Peyer's patch (tissue), 4 donors: ENCODE measurements at places on chromosomes 2 and 18.

- DNase-seq, result no peak
These were observed 12.3 kb upstream of the SETBP1 start for GRCh38 chr18:44668270-44668975.

DNA sequence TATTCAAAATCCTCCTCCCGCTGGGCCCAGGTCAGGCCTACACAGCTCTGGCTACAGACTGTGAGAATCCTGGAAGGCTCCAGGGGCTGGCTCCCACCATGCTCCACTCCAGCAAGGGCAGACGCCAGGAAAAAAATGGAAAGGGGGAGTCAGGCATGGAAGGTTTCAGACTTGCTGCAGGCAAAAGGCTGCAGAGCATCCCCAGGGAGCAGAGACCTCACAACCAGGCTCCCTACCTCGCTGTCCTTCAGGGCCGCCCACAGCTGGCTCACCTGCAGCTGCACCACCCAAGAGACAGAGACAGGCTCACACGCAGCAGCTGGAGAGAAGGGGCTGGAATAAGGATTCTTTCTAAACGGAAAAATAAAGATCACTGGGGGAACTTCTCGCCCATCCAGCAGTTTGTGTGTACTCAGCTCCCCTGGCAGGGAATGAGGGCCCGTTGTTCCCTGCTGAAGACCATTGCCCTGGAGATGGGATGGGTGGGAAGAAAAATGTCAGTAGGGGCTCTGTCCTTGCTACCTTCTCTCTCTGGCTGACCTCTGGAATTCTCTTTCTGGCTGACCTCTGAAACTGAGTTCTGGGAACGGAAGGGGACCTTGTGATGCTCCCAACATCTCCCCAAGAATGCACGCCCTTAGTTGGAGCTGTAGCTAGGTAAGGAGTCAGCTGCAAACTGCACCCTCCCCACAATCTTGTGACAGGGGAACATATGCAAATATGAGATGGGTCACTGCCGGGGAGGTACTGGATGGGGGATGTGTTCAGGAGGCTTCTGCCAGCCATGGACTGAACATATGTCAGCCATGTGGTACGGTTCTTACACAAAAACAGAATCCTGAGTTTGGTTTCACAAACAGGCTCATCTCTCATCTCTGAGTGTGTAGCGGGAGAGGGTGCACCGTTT is 34.5 kb downstream of the BCL2 start:
- DNase-seq, result no peak

GRCh38 chr2:134127496-134127895 is 126.4 kb upstream of the MGAT5 start:
- peak; percentile 80 for DNase-seq

GRCh38 chr2:177633111-177633510 is 240.5 kb downstream of the AGPS start:
- no peak for DNase-seq

GRCh38 chr2:61357681-61358080 is 113.2 kb downstream of the USP34 start:
- DNase-seq, result no peak

GRCh38 chr2:98959810-98960507 is 23.9 kb upstream of the CRACDL start:
- no peak for DNase-seq

GRCh38 chr2:239312081-239312511 is 88.7 kb downstream of the HDAC4 start:
- DNase-seq, result no peak

DNA sequence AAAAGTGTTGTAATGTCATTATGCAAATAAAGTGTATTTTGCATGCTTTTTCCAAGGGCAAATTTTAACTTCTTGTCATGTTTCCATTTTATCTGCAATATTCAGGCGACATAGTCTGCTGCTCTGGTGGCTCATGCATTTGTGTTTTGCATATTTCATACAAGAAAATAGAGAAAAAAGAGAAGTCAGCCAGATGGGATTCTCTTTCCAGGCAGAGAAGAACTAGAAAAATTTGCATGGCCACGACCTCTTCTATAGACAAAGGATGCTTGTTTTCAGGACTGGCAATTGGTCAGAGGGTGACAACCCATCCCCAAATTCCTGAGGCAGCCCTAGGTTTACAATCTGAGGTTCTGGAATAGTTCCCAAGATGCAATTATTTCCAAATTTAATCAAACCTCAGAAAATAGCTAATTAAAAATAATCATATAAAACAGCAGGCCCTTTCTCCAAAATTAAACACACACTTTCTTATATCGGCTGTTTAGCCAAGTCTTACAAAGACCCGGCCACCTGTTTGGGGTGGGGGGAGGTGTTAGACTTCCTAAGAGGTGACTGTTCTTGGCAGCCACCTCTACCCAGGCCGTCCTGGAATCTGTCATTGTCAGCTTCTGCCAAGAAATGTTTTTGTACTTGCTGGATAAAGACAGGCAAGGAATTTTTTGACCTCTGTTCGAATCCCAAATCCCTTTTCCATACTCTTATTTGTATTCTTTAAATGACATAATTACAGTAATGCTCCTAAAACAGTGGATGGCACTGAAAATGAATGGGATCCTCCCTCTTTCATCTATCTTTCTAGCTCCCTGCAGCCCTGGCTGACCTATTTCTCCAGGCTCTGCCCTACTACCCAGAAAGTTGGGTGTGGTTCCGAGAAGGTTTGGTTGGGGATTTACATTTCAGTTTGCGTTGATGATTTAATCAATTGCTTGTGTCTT is 20.8 kb upstream of the SOS1 start:
- no peak for DNase-seq
